Neuronal stem cell (in vitro differentiated cells): ENCODE measurements at places on chromosomes 5 and 9.

DNA sequence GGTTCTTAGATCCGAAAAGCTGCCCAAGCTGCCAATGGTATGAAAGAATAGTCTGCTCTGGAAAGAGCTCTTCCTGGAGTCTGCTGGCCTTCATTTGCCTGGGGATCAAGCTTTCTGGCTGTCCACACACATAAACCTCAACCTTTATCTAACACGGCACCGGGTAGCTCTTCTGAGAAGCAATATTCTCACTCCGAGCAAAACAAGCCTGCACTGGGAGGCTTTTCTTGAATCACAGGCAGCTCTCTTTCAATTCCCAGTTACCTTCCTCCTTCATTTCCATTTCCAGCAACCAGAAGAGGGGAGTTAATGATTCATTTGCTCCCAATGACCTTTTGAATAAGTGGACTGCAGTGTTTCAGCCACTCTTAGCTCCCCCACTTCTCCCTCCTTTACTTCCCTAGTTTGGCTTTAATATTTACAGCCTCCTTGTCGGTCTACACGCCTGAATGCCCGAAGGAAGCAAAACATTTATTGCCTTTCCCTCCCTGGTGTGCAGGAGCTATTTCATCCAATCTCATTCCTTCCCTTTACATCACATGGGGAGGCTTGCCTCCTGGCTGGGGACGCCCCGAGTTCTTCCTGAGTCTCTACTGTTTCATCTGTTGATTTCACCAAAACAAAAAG lies 187.1 kb downstream of the ARHGEF28 start:
- DNase-seq: no peak

DNA sequence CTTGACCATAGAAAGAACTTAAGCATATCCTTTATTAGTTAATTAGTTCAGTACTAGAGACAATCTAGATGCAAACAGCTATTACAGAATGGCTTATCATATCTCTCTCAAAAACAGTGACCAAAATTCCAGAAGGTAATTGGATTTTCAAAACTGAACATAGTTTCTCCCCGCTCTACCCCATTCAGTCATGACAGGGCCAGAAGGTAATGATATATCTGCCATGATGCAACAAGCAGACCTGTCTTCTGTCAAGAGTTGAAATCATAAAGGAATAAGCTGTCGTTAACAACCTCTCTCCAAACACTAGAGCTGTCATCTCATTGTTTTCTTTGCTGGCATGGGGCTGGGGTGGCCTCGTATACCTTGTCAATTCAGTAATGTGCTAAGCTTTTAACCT lies 200.5 kb upstream of the POU5F2 start:
- no peak for DNase-seq

- DNase-seq: no peak
These were observed 229.4 kb downstream of the ADAMTSL1 start for GRCh38 chr9:18703151-18703900.

- no peak for DNase-seq
These were observed 25.9 kb downstream of the FNBP1 start for GRCh38 chr9:130017076-130017475.

DNA sequence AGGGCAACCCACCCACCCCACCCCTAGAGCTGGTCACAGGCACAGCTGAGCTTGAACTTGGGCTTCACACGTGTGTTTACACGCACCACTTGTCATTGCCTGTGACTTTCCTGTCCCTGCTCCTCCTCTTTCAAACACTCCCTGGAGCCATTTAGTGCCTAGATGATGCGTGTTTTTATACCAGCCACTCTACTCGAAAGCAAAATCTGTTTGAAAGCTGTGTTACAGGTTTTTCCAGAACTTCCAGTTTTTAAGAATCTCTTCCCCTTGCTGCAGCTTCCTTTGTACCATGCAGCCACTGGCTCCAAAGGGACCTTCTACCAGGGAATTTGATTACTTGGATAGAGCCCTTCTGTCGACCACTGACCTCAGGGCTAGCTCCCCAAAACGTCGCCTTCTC lies 78.8 kb upstream of the SPRY4 start:
- DNase-seq: no peak

DNA sequence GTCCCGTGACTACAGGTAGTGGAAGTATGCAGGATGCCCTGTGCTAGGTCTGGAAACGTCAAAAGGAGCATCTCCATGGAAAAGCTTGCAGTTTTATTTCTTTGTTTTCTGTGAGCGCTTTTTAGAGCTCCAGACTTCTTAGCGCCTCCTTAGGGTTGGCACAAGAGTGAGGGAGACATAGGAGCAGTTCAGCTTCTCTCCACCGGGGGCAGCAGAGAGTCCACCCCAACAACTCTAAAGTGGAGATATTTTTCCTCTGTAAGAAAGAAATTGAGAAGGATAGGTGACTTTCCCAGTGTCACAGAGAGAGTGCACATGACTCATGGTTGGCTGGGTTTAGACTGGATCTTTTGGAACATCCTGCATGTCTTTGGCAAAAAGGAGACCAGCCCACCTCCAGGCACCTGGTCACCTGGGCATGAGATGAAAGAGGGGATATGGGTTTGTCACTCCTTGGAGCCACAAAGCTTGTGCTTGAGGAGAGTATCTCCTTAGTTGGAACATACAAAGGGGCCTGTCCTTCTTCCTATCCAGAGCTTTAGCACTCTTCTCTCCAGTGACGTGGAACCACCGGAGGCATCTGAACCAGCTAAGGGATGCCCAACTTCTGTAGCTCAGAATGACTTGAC lies 637.7 kb downstream of the SEMA5A start:
- DNase-seq: peak; percentile 27

- no peak for DNase-seq
These were observed 33.9 kb upstream of the MAN2A1 start for GRCh38 chr5:109655841-109656240.

DNA sequence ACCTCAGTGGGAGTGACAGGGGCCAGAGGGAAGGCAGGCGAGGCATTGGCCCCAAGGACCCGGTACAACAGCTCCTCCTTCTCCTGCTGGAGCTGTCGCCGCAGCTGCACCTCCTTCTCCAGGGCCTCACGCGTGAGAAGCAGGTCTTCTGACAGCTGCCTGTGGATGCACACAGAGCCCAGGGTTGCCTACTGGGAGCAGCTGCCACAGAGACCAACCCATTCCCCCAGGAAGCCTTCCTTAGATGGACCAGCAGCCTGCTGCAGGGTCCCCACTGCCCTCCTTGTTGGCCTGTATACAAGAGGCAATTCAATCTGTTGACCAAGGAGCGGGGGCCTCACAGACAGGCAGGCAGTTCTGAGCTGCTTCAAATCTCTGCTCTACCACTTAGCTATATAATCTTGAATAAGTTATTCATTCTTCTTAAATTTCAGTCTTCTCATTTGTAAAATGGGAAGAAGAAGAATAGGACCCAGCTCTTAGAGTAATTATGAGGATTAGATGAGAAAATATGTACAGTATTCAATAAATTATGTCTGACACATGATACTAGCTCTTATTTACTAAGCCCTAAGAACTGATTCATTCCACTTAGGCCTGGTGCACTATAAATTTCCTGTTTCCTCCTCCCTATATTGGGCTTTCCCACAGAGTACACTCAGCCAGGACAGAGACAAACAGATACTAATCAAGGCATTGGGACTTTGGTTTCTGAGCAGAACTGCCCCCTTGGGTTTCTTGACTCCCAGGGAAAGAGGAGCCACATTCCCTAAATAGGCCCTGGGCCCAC lies 26.1 kb upstream of the ANXA6 start:
- DNase-seq: no peak

DNA sequence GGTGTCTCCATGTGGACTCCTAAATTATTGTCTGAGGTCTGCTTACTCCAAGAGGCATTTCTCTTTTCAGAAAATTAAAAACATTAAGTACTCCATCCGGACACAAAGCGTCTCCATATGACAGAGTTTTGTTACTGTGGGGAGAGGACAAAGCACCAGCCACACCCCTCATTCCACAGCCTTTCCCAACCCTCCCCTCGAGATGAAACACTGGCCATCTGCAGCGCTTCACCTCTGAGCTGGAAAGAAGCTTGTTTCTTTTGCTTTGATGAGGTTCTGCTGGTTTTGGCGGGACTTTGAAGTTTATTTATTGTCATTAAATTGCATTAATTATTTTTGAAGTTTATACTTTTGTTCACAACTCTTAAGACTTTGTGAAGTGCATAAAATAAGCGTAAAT lies 27.6 kb upstream of the NKD2 start:
- no peak for DNase-seq

GRCh38 chr5:43190755-43191603 lies 1.0 kb upstream of the NIM1K start:
- peak; percentile 17 for DNase-seq

DNA sequence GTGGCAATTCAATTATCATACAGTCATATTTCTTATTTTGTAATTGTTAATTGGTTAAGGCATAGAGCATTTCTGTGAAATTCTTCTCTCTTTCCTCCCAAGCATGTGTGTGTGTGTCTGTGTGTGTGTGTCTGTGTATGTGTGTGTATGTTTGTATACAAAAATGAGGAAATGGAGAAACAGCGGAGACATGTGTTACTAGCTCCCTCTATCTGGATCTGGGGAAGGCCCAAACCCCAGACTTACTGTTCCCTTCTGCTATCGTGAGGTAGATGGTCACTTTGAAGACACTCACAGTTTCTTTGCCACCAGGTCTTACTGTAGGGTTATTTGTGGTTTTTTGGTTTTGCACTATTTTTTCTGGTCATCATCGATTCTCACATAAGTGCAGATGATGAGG lies 11.4 kb upstream of the C5orf63 start:
- DNase-seq: no peak

DNA sequence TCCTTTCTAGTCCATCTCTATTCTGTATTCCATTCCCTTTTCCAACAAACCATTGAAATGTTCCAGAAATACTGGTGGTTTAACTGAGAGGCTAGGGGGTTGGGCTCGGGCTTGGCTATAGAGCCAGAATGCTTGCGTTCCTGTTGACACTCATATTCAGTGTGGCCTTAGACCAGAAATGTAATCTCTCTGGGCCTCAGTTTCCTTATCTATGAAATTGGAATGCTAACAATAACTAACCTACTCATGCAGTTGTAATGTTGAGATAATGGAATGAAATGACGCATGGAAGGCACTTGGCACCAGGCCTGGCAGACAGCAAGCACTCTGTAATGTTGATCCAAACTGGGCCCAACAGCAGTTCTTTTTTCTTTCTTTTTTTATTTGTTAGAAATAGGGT lies 26.8 kb downstream of the JADE2 start:
- DNase-seq: no peak

GRCh38 chr5:149724884-149725283 lies 5.2 kb upstream of the PPARGC1B start:
- DNase-seq: no peak

DNA sequence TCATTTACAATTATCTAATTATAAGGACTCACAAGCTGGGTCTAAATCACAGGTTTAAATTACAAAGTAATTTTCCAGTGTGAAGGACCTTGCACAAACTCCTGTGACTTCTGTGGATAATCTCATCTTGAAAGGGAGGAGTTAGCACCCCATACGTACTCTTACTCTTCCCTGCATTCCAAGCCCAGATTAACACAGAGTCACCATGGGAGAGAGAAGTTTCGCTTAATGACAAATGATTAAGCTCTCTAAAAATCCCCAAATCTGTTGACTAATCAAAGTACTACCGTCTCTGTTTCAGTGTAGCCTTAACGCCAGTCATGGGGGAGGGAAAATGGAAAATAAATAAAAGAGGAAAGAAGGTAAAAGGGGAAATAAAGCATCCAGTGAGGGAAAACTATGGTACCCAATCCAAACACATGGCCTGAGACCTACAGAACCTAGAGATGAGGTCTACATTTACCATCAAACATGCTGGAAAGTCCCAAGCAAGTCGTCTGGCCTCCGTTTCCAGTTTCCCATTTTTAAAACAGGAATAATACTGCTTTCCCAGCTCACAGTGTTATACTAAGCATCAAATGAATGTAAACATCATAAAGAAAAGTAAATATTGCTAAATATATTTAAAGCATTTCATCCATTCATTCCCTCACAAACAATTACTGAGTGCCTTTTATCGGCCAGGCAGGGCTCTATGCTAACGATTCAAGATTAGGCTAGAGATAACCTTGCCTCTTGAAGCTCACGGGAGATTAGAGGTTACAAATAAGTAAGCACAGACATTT lies 63.2 kb downstream of the PCA3 start:
- DNase-seq: no peak

GRCh38 chr9:18423791-18424531 lies 50.0 kb upstream of the ADAMTSL1 start:
- no peak for DNase-seq

DNA sequence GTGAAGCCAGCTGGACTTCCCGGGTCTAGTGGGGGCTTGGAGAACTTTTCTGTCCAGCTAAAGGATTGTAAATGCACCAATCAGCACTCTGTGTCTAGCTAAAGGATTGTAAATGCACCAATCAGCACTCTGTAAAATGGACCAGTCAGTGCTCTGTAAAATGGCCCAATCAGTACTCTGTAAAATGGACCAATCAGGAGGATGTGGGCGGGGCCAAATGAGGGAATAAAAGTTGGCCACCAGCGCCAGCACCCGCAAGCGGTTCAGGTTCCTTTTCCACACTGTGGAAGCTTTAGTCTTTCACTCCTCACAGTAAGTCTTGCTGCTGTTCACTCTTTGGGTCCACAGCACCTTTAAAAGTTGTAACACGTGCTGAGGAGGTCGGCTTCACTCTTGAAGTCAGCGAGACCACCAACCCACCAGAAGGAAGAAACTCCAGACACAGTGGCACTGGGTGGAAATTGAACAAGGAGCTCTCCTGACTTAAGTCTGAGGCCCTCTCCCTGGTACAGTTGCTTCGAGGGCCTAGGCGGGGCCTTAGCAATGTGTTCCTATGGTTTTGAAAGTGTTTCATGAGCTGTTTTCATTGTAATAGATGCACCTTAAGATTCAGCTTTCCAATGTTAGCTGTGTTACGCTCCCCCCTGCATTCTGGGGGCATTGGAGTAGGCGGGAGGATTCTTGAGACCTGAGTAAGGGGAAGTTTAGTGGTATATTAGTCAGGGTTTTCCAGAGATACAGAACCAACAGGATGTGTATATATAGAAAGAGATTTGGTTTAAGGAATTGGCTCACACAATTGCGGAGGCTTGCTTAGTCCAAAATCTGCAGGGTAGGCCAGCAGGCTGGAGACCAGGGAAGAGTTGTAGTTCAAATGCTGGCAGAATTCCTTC lies 21.5 kb upstream of the MYO10 start:
- DNase-seq: no peak

DNA sequence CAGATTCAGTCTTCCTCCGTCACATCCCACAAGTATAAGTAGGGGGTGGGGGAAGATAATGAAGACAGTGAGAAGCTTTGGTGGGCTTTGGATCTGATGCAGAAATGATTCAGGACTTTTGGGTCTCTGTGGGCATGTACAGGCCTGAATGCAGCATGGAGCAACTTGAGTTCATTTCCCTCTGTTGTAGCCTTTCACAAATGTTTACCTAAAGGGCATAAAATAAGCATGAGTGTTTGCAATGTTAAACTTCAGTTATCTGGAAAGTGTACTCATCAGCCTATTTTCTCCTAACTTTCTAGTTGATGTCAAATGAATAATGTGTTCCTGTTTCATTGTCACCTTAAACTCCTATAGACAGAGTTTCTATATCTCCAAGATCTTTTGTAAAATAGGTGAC lies 39.3 kb downstream of the GARNL3 start:
- no peak for DNase-seq

GRCh38 chr9:104617418-104617817 lies 586 bp downstream of the OR13C9 start:
- DNase-seq: no peak

- no peak for DNase-seq
These were observed 117.0 kb downstream of the NXNL2 start for GRCh38 chr9:88651682-88652633.
